ENCODE measurements at places on chromosomes 13 and 19.

DNA sequence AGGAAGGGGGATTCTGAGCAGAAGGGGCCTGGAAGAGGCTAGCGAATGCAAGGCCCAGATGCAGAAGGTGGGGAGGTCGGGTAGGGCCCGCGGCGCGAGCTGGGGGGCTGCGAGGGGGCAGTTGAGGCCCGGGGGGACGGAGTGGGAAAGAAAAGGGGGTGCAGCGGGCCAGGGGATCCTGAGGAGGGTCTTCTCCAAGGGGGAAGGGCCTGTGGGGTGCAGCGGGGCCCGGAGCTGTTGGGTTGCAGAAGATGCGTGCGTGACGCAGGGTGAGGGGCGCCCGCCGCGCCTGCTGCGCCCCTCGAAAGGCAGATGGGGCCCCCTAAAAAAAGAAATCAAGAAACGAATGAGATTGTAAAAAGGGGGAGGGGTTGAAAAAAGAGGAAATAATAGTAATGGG is 313 bp downstream of the ZNF541 start:
- DNase-seq: no peak

DNA sequence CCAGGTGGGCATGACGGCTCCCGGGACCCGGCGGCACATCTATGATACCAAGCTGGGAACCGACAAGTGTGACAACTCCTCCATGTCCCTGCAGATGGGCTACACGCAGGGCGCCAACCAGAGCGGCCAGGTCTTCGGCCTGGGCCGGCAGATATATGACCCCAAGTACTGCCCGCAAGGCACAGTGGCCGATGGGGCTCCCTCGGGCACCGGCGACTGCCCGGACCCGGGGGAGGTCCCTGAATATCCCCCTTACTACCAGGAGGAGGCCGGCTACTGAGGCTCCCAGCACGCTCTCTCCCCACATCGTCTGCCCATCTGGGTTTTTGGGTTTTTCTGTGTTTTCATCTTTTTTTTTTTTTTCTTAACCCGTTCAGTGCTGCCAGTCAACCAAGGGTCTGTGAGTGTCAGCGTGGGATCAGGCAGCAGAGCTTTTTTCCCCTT is 2.3 kb upstream of the ABCA7 start:
- no peak for DNase-seq

DNA sequence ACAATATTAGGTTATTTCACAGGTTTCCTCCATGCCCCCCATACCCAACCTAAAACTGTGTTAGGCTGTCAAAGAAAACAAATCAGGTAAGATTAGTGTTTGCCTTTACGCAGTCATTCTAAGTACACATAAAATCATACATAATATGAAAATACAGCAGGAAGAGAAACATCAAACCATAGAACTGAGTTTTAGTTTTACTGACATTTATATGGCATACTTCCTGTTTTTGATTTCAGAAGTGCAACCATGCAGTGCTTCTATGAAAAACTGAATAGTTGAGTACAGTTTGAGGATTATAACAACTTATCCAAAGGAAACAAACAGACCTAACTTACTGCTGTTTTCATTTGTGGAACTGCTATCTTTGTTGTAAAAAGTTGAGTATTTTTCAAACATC is 91.3 kb downstream of the KCNRG start:
- DNase-seq: no peak

DNA sequence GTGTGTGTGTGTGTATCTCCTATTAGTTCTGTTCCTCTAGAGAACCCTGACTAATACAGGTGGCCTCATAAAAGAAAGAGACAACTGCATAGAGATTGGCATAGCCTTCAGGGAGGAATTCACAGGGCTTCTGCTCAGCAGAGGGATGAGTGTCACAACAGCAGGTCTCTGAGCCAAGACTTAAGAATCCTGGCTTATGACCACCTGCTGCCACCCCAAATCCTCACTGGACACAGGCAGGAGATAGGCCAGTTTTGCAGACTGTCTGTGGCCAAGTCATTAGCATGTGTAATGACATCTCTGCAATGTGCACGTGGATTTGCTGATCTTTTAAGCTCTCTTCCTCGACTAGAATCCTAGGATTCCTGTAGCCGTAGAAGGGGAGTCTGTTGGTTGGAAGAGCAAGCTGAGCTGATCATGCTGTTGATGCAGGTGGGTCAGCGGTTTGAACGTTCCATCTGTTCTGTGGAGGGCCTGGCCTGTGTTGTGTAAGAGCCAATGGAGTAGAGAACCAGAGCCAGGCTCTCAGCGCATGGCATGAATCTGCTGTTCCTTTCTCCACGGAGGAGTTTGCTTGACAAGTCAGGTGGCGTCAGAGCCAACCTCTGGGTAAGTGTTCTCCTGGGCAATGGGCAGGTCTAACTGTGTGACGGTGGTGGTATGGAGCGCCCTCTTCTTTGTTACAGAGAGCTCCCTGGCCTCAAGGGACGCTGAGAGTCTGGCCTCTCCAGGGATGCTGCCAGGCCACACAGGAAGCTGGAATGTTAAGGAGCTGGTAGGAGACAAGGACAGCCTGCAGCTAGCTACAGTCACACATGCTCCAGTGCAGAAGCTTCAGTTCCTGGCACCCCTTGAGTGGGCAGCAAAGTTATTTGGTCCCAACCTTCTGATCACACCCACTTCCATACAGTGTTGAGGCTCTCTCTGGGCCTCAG is 503.1 kb downstream of the FOXO1 start:
- DNase-seq: no peak

- no peak for DNase-seq
These were observed 5.0 kb upstream of the EID2 start for GRCh38 chr19:39544911-39545310.

DNA sequence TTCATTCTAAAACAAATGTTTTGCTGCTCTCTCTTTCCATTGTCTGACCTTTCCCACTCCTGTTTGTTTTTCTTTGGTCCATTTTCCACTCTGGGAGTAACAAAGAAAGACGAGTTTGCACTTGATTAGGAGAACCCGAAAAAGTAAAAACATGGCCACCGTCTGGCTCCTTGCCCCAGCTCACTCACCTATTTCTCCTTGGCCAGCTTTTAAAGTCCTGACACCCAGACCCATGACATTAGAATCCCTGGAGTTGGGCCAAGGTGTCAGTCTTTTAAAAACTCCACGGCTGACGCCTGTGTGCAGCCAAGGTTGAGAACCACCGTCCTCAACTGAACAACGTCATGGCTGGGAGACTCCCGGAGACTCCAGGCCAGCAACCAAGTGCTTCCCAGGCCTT is 63.6 kb upstream of the FLT1 start:
- DNase-seq: no peak

GRCh38 chr19:11279505-11280236 is 16.3 kb upstream of the TSPAN16 start:
- no peak for DNase-seq

DNA sequence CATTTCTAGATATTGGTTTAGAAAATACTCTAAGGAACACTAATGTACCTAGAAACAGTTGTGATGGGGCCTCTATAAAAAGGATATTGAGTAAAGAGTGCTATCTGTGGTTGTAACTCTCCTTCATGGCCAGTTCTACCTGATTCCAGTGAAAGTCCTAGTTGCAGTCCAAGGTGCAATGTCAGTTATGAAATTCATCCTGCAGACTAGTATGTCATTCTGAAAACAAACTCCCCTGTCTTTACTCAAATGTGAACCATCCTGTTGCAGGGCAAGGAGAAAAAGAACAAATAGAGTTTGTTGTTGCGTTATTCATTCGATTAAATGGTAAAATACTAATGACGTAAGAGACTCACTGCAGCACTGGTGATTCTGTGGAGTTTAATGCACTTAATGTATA is 18.3 kb upstream of the N4BP2L1 start:
- no peak for DNase-seq

GRCh38 chr19:40803857-40804782 is 5.1 kb downstream of the EGLN2 start:
- DNase-seq: peak; percentile 89

- DNase-seq: no peak
These were observed 1287.6 kb downstream of the EFNB2 start for GRCh38 chr13:105247830-105248229.

GRCh38 chr19:17420475-17420924 is 653 bp downstream of the MVB12A start:
- peak; percentile 76 for DNase-seq

DNA sequence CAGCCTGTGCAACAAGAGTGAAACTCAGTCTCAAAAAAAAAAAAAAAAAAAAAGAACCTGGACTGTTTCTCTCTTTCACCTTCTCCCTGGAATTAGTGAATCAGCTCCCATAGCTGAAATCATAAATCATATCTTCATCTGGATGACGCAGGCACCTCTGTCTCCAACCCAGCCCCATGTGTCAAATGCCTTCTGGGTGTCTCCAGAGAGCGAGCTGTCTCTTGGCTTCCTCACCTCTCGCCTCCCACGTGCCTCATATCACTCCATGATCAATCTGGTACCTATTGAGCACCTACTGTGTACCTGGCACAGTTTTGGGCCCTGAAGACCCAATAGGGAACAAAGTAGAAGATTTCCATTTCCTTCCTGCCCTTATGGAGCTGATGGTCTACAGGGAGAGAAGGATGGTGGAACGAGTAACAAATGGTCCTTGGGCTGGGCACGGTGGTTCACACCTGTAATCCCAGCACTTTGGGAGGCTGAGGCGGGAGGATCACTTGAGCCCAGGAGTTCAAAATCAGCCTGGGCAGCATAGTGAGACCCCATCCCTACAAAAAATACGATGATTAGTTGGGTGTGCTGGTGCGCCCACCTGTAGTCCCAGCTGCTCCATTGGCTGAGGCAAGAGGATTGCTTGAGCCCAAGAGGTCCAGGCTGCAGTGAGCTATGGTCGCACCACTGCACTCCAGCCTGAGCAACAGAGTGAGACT is 2.5 kb downstream of the HSD11B1L start:
- DNase-seq: no peak

GRCh38 chr13:50198508-50198907 is 183.3 kb downstream of the KCNRG start:
- no peak for DNase-seq

- peak; percentile 70 for DNase-seq
These were observed 91.7 kb upstream of the ANKRD10 start for GRCh38 chr13:111006506-111007031.

- no peak for DNase-seq
These were observed 98.4 kb downstream of the STK24 start for GRCh38 chr13:98478189-98479129.

DNA sequence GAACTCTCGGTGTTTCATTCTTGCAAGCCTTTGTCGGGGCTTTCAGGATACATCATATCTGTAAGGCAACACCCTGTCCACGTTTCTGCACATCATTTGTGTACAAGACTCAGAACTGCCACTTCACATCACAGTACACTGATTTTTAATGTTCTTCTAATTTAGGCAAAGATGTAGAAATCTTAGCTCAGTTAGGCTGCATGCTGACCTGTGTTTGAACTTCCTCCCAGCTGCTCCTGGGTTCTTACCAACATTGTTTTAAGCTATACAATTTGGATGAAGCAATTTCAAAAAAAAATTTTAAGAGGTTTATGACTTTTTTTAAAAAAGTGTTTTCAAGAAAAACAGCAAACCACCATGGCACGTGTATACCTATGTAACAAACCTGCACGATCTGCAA is 1047.9 kb upstream of the SLC10A2 start:
- no peak for DNase-seq

DNA sequence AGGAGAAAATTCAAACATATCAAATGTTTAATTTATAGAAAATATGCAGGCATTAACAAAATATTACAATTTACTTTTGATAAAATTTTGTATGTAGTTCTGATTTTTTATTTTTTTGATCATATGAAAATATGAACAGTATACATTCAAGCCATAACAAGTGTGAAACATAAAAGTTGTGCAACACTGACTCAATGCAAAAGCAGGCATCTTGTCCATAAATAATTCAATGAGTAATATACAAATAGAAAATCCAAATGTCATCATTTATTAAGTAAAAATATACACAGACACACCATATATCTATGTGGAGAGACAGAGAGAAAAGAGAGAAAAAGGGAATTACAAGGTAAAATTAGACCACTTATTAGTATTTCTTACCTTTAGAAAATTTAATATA is 1183.9 kb downstream of the SLITRK1 start:
- DNase-seq: no peak

DNA sequence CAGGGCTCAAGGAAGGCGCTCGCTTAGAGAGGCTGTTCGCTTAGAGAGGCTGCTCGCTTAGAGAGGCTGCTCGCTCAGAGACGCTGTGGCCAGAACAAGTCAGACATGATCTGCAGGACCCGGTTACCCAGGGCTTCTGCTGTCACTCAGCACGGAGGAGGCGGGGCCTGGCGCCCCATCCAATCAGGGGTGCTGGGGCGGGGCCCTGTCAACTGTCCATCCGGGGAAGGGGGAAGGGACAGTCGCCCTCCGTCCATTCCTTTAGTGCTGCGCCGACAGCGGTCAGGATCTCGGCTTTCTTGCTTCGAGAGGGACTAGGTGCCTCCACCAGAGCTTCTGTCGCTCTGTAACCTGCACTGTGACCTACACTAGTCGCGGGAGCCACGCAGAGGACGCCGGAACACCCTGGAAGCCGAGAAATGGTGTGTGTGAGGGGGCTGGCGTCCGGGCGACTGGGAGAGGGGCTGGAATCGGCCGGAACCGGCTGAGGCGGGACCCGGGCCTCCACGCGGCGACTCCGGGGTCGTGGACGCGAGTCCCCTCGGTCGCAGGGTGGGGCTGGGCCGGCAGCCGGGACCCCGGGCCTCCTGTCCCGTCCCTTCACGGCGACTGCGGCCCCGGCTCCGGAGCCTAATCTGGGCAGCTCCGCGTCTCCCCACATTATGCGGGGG is at the start of gene ZNF440:
Gene ZNF440 (plus strand): TSS at position 245 of the 671 bp plus-strand sequence. CDS start 175 bp downstream, at position 420.
- peak; percentile 97 for DNase-seq

- DNase-seq: no peak
These were observed 91.0 kb downstream of the UFM1 start for GRCh38 chr13:38440666-38441065.

- DNase-seq: no peak
These were observed 614 bp downstream of the FXYD3 start for GRCh38 chr19:35116072-35116801.

- peak; percentile 53 for DNase-seq
These were observed 10.6 kb upstream of the VSTM2B start for GRCh38 chr19:29515233-29515619.

GRCh38 chr13:100302391-100302790 is 213.5 kb downstream of the PCCA start:
- DNase-seq: no peak

All from upper lobe of right lung (tissue), 1 donor.